ENCODE measurements at places on chromosomes 6 and 20.

GRCh38 chr20:2858591-2858990 lies 14.7 kb upstream of the PTPRA start:
- H3K27me3 ChIP-seq: no peaks in the 10 kb centered on the region
- no peaks in the 10 kb centered on the region for H3K36me3 ChIP-seq
- H3K4me1 ChIP-seq: peaks cover 2% of the 10 kb centered on the region
- DNase-seq: no peak
- H3K4me3 ChIP-seq: no peak overlapping the region

DNA sequence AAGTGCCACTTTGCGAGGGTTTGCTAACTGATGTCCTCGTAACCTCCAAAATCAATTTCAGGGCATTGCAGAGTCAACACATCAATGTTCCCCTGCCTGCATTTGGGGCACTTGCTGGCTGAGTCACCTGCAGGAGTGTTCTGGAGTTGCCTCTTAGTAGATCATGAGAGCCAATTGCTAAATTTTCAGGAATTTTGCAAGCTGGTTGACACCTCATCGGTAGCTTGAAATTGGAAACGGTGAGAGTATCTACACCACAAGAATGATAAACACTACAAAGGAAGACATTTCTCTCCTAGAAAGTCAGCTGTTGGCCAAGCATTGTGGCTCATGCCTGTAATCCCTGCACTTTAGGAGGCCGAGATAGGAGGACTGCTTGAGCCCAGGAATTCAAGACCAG lies 10.8 kb upstream of the BFSP1 start:
- H3K36me3 ChIP-seq: no peaks in the 10 kb centered on the region
- H3K4me3 ChIP-seq: no peak overlapping the region
- H3K27me3 ChIP-seq: peaks cover 25% of the 10 kb centered on the region
- peaks cover 9% of the 10 kb centered on the region for H3K4me1 ChIP-seq
- H3K27ac ChIP-seq: no peak overlapping the region
- DNase-seq: no peak

DNA sequence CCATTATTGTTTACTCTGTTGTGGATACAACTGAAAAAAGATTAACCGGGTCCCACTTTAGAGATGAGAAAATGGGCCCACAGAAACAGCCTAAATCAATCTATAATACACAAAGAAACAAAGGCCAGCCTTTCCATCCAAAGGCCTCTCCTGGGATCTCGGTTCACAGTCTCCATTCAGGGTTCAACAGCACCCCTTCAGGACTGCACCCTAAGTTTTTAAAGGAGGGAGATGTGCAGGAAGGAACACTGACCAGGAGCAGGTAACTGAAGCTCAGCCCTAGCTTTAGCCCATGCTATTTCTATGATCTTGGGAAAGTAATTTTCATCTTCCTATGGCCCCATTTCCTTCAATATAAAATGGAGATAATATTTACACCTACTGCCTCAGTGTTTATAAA lies 147.7 kb downstream of the BTBD9 start:
- no peaks in the 10 kb centered on the region for H3K27me3 ChIP-seq
- no peak overlapping the region for H3K27ac ChIP-seq
- no peak for DNase-seq
- H3K4me3 ChIP-seq: no peak overlapping the region
- H3K4me1 ChIP-seq: peaks cover 6% of the 10 kb centered on the region
- peaks cover 3% of the 10 kb centered on the region for H3K36me3 ChIP-seq

GRCh38 chr6:125598422-125598821 lies 151.0 kb upstream of the HEY2 start:
- no peak for DNase-seq
- no peak overlapping the region for H3K4me3 ChIP-seq
- peaks cover 28% of the 10 kb centered on the region for H3K27me3 ChIP-seq
- H3K36me3 ChIP-seq: no peaks in the 10 kb centered on the region

DNA sequence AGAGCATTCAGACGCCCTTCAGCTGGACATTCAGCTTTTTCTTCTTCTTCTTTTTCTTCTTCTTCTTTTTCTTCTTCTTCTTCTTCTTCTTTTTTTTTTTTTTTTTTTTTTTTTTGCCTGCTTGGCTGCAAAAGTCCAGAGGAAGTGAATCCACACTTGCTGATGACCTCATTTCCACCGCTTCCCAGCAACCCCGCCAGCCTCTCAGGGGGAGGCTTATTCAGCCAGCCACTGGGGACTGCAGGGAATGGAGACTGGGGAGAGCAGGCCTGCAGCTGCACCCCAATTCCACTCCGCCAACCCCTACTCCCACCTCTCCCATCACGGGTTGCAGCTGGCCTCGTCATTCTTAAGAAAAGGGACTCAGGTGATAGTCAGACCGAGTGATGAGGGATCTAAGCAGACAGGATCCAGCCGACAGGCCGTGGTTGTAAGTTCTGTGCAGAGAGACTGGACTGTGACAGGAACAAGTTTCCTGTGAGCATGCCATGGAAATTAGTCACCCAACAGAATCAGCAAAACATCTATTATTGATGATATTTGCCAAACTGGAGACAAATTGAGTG lies 59.0 kb upstream of the QKI start:
- H3K27me3 ChIP-seq: no peaks in the 10 kb centered on the region
- no peak overlapping the region for H3K27ac ChIP-seq
- H3K4me3 ChIP-seq: no peak overlapping the region
- H3K4me1 ChIP-seq: no peaks in the 10 kb centered on the region
